ENCODE measurements at places on chromosomes 16 and 17.

DNA sequence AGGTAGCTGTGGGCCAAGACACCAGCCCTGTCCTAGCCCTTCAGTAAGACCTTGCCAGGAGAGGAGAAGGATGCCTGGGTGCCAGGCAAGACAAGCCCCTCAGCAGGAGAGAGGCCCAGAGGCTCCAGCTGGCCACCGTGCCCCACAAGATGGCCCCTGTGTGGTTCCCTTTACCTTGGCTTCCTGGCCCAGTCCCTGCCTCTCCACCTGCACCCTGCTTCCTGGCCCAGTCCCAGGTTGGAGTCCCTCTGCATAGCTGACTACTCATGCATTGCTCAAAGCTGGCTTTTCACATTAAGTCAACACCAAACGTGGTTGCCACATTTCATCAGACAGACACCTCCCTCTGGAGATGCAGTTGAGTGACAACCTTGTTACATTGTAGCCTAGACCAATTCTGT, 4.0 kb downstream of the SYNGR3 start:
- DNase-seq: no peak

GRCh38 chr17:12546983-12547382, 118.7 kb upstream of the MYOCD start:
- DNase-seq: no peak

GRCh38 chr16:64629622-64630021, 492.2 kb downstream of the CDH11 start:
- DNase-seq: no peak

GRCh38 chr17:17179371-17179827, 26.7 kb downstream of the PLD6 start:
- no peak for DNase-seq

GRCh38 chr17:27404676-27405075, 51.6 kb upstream of the KSR1 start:
- DNase-seq: no peak

- DNase-seq: no peak
Observed at GRCh38 chr17:57875290-57876022, 25.6 kb upstream of the MRPS23 start.

DNA sequence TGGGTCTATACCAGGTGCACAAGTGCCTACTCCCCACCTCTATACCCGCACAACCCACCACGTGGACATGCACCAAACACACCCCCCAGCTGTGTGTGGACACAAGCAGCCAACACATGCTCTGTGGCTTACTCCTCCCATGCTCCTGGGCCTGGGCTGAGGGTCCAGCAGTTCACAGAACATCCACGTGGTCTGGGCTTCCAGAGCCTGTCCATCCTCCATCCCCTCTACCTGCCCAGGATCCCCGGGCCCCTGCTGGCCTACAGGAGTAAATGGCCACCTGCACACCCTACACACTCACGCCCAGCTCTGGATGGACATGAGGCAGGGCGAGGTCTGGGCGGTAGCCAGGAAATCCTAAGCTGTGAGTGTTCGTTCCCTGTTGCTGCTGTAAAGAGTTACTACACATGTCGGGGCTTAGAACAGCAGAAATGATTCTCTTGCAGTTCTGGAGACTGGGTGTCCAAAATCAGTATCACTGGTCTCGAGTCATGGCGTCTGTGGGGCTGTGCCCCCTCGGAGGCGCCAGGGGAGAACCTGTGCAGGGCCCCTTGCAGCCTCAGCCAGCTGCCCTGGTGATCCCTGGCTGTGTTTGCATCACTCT, 15.0 kb upstream of the RAI1 start:
- no peak for DNase-seq

DNA sequence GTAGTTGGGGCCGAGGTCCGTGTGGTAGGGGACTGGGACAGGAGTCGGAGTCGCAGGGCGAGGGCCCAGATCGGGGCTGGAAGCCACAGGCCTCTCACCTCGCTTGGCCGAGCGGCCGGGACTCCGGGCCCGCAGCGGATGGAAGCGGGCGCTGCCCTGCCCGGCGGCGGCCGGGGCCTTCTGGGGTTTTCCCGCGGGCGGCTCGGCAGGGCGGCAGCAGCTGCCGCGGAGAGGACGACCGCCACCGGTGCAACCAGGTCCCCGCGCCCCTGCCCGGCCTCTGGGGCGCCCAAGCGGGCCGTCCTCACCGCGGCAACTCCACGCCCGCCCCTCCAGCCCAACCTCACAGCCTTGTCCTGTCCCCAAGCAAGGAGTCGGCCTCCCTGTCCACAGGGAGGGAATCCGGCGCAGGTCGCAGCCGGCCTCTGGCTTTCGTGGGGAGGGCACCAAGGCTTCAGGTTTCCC, 15.6 kb upstream of the UTP6 start:
- no peak for DNase-seq

GRCh38 chr17:17781591-17782496, 54.9 kb downstream of the SREBF1 start:
- DNase-seq: no peak

DNA sequence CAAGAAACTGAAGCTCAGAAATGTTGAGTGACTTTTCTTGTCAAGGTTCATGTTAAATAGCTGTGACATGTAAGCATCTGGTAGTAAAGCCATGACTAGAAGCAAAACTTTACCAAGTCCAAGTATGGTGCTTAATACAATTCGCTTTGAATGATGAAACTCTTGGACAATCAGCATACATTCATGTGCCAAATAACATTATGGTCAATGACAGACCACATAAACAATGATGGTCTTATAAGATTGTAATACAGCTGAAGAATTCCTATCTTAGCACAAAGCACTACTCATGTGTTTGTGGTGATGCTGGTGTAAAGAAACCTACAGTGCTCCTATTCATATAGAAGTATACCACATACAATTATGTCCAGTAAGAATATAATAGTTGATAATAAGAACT, 97.1 kb upstream of the RPRML start:
- DNase-seq: no peak

DNA sequence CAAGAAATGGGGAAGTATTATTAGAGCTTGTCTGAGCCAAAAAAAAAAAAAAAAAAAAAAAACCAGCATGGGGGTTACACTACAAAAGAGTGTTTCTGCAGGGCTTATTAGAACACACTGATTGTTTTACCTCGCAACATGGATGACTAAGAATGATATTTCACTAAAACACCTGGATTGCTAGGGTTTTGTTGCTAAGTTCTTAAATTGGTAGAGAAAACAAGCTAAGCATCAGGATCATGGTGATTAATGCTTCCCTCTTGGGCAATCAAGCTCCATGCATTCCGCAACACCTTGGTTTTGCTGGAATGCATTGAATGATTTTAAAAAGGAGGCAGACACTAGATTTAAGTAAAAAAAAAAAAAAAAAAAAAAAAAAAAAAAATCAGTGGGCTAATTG, 931.4 kb upstream of the CDH8 start:
- no peak for DNase-seq

DNA sequence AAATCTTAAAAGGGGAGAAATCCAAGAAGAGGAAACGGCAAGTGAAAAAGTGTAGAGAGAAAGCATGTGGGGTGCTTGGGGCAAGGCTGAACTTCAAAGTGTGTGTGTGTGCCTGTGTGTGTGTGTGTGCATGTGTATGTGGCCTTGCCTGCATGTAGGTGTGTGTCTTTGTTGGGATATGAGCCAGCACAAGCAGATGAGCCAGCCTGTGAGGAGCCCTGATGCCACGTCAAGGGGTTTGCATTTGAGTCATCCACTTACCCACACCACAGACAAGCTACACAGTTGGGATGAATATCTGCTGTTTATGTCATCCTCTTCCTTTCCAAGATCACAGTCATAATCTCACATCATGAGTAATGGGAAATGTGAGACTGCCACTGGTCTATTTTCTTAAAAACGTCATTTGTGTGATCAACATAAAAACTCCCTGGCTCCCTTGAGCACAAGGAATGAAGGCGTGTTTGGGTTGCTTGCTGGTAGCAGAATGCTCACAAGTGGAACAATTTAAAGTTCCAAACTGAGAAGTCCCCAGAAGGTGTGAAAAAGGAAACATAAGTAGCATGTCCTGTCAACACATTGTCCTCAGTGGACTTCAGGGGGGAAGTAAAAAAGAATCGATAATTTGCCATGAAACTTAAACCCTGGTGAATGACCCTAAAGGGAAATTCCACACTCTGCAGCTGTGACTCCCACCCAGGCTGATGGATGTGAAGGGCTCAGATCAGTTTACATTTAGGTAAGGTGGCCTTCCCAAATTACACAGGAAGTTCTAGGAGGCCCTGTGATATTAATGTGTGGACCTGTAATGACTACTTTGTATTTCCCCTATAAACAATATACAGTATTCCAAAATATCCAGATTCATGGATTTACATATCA, 14.7 kb downstream of the KCTD19 start:
- peak; percentile 62 for DNase-seq

DNA sequence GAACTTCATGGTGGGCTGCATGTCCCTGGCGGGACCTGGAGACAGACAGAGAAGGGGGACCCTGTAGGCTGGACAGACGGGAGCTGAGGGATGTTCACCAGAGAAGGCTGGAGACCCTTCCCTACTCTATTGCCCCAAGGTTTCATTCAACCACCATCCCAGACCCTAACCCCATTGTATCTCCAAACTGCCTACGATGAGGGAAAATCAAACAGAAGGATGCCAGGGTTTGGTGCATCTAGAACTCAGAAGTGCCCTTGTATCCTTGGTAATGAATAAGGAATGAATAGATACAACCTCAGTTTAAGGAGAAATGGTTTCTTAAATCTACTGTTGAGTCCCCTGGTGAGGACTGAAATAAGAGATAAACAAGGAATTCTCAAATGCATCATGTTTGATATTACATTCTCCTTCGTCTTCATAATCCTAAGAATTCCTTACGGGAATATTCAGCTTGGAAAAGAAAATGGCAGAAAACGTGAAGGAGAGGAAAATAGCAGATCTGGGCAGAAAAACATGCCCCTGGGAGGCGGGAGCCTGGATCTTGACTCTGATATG, 16.4 kb downstream of the TNS4 start:
- DNase-seq: no peak

DNA sequence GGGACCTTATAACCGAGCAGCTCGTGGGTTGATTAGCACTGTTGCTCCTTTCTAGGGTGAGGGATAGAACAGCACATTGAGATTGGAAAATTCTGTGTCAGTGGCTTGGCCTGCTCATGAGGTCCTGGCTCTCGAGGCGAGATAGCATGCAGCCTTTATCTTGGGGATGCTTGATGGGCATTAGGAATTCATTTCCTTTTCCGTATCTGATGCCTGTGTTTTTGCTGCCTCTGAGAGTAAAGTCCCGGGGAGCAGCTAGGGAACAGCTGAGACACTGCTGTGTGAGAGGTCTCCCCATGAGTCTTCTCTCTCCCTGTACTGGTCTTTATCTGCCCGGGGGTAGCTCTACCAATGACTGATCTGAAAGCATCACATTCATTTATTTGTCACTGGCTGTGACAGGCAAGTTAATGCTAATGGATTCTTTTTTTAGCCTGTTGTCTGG, 14.5 kb downstream of the MSI2 start:
- no peak for DNase-seq
